ENCODE measurements at places on chromosomes 6 and 20.

- DNase-seq, result no peak
Observed at GRCh38 chr6:3226481-3227362, 731 bp downstream of the TUBB2B start.

- DNase-seq, result peak; percentile 25
Observed at GRCh38 chr6:148980234-148980633, 233.4 kb downstream of the UST start.

DNA sequence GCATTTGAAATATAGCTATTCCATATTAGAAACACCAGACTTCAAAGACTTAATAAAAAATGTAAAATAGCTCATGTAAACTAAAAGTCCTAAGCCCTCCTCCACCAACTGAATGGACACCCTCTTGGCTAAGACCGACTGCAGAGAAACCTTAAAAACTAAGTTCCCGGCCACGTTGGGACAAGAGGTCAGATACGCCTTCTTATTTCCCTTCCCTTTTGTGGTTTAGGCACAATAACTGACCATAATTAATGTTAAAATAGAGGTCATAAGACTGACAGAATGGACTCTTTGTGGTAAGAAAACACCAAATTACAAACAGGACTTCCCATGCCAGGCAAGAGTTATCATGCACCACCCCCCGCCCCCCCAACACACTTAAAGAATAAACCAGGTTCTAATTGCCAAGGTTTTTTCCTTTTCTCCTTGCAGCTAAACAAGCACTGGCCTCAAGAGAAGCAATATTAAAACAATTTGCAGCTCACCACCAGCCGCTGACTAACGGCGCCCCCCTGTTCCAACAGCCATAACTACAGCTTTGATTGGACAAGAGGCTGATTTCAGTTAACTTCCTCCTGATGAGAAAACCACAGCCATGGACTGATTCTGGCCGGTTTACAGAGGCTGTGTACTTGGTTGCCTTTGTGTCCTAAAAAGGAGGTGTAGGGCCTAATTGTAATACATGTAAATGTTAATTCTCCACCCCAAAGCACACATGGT lies 10.7 kb upstream of the LAMP5 start:
- peak; percentile 26 for DNase-seq

DNA sequence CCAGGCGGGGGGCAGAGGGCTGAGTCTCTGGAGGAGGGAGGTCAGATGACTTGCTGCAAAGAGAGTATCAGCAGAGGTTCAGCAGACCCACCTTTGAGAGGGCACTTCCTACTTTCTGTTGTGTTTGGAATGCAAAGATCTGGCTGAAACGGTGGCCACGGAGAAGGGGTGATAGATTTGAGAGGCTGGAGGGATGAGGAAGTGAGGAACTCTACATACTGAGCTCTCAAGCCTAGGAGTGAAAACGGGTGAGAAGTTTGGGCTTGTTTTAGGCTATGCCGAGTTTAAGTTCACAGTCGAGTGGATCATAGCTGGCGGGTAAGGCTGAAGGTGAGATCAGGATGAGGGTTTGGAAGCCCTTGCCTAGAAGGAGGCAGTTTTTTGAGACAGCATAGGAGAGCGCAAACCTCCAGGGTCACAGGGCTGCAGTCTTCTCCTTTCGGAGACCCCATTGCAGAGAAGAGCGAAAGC lies 477 bp upstream of the ITPA start:
- DNase-seq, result no peak

DNA sequence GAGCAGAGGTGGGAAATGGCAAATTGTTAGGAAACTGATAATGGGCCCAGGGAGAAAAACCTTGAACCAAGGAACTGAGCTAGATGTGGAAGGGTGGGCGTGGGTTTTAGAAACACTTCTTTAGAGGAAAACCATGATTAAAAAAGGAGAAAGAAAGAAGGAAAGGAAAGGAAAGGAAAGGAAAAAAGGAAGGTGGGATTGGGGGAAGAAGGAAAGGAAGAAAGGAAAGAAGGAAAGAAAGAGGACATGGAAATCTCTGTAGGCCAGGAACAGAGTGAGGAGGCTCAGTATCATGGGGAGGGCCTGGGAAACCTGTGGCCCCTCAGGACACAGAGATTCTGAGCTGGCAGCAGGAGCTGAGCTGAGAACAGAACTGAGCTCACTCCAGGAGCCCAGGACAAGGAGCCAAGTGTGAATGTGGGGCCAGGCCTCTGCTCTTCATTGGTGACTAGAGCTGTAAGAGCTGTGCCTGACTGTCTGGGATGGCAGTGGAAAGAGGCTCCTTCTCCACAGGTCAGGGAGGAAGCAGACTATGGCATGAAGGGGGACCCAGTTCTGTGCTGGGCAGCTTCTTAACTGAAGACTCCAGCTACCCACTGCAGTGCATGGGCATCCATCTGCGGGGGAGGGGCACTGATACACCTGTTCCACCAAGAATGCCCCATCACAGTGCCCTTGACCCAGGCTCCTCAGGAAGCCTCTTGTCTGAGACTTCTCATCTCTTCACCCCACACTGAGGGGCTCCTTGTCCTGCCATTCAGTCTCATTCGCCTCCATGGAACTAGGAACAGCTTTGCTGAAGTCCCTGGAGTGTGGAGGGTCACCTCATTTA lies 116.1 kb upstream of the BACH2 start:
- no peak for DNase-seq

- no peak for DNase-seq
Observed at GRCh38 chr6:121236984-121237383, 97.3 kb downstream of the TBC1D32 start.

GRCh38 chr6:27428502-27428901 lies 39.9 kb downstream of the ZNF391 start:
- no peak for DNase-seq

- no peak for DNase-seq
Observed at GRCh38 chr20:44157061-44157460, 29.9 kb downstream of the JPH2 start.

GRCh38 chr6:154156135-154156896 lies 117.3 kb downstream of the OPRM1 start:
- DNase-seq, result no peak

DNA sequence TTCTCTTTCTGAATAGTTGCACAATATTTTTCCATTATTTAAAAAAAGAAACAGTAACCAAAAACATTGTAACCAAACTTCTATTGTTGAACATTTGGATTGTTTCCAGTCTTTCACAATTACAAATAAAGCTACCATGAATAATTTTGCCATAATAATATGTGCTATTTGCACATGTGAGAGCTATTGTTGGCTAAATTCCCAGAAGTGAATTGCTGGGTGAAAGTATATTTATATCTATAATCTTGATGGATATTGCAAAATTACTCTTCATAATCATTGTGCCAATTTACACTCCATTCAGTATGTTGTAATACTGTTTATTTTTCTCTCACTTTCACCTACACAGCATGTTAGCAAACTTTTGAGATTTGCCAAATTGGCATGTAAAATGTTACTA lies 36.6 kb upstream of the SLC22A16 start:
- no peak for DNase-seq

DNA sequence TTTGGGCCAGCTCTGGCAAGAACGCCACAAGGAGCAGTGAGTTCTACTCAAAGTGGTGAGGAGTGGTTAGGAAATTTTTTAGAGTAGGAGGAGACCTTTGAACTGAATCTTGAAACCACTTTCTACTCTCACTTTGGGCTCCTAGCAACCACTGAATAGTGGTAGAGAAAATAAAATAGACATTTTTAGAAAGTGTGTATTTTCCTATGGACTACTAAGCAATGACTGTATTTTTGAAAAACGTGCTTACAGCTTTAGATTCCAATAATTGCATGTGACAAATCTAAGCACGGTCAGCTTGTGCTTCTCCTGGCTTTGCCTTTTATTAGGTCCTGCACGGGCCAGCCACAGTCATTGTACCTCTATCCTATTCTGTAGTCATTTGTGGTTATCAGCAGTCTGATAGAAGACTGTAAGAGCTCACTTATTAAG lies 8.7 kb upstream of the IFNGR1 start:
- DNase-seq, result no peak

DNA sequence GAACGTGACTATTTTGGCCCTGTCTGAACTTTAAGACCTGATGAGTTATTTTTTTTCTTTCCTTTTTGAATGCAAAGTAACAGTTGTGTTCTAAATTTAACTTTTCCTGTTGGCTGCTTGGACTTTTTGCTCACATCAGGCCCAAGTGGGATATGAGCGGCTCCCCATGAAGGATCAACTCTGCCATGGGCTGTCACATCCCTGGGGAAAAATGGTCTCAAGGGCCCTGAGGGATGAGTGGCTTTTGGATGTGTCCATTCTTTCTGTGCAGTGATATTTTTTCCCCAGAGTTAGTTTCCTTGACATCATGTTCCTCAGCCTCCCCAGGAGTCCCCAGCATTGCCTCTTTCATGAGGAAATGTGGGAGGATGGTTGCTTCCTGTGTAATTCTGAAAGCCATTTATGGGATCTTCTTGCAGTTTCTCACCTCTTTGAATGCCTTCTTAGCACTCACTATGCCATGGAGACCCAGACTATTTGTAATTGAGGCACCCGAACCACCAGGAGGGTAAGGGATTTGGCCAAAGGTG lies 92.5 kb downstream of the SLC24A3 start:
- DNase-seq, result no peak

GRCh38 chr6:160221423-160221822 lies 37.2 kb downstream of the SLC22A2 start:
- DNase-seq, result no peak

DNA sequence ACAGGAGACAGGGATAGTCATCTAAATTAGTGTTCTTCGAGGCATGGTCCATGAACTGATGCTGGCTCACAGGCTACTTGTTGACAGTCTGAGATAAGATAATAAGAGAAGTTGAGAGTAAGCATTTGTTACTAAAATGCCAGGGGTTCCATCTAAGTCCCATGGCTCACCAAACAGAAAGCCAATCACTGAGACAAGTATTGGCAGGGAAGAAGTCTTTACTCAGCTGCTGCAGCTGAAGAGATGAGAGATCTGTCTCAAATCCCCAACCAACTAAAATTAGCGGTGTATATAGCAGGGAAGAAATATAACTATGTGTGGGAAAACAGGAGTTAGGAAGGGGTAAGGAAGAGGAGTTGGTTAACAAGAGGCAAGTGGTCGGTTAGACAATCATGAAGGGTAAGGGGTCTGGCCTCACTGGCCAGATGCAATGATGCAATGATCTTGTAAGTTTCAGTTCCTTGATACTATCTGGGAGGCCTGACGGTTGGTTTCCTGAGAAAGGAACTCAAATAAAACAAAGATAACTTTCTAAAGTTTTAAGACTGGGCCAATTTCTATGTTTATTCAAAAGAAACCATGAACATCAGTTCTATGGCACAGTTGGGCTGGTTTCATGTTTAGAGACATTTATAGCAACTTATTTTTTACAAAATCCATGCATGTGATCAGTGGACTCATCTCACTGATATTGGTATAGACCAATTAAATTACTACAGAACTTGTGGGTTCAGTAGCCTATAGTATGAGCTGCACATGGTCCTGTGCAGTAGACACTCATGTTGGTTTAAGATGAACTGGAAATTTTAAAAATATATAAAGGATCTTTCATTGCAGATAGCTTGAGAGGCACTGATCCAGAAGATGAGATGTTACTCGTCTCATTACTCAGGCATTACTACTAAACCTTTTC lies 9.9 kb upstream of the HEBP2 start:
- no peak for DNase-seq

DNA sequence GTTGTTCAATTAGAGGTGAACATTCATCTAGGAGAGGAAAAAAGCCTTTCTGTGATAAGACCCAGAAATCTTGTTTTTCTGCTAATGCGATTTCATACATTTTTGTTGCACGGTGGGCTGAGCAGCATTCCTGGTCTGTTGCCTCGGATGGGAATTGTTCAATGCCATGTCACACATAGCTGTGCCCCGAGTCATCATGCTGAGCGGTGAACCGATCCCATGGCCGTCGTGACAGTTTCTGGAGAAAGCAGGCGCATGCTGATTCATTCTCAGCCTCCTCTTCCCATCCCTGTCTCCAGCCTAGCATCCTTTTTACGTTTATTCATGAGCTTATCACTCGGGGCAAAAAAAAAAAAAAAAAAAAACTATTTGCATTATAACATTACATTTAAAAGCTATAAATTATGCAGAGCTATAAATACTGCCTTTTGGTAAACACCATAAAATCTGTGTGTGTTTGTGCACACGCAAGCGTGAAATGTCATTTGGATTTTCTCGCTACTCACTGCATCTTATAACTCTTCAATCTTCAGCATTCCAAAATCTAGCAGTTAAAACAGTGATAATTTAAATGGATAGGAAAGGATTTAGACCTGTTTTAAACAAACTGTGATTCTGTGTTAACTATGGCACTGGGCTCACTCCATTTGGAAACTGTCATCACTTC lies 58.9 kb upstream of the IFNGR1 start:
- peak; percentile 51 for DNase-seq

- DNase-seq, result no peak
Observed at GRCh38 chr20:57244627-57245214, 21.7 kb downstream of the BMP7 start.

GRCh38 chr6:70130865-70131264 lies 172.0 kb downstream of the COL9A1 start:
- DNase-seq, result no peak

DNA sequence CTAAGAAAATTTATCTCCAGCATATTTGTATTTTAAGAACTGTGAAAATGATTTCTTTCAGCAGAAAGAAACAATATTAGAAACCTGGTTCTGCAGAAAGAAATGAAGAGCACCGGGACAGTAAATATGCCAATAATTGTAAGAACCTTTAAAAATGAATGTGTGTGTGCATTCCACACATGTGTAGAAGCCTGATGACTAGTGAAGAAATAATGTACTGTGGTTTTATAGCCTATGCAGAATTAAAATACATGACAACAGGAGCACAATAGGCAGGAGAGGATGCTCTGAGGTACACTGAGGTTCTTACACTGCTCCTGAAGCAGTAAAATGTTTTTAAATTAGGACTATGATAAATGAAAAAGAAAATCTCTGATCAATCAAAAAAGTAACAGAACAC lies 48.9 kb downstream of the SNX14 start:
- DNase-seq, result peak; percentile 15

- no peak for DNase-seq
Observed at GRCh38 chr6:170452767-170453545, 100.2 kb downstream of the PSMB1 start.

- DNase-seq, result no peak
Observed at GRCh38 chr6:162636167-162636566, 91.4 kb downstream of the PRKN start.

DNA sequence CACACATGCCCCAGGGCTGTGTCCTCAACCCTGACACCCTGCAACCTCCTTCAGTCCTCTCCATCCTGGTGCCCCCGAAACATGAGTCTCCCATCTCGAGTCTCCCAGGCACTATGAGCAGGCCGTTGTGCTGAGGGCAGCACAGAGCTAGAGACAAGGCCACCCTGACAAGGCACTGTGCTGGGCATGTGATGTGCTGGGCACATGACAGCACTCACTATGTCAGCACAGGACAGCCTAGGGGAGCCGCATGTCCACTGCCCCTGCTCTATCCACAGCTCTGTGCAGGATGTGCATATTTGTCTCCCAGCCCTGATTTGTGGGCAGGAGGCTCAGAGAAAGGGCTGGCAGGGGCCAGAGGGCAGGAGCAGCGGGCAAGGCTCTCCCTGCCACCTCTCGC lies 362.1 kb upstream of the AGPAT4 start:
- no peak for DNase-seq

GRCh38 chr6:87807475-87807874 lies 105.4 kb upstream of the AKIRIN2 start:
- no peak for DNase-seq

- no peak for DNase-seq
Observed at GRCh38 chr6:159261995-159262394, 92.8 kb downstream of the FNDC1 start.

GRCh38 chr6:53717566-53717965 lies 52.0 kb upstream of the KLHL31 start:
- DNase-seq, result no peak

- no peak for DNase-seq
Observed at GRCh38 chr6:71513036-71513435, 224.4 kb downstream of the OGFRL1 start.

GRCh38 chr6:155389130-155389529 lies 66.5 kb downstream of the NOX3 start:
- no peak for DNase-seq
